Naive thymus-derived CD4-positive, alpha-beta T cell (primary cell): ENCODE measurements at places on chromosomes 7 and 10. TPM values are rescaled to one million over a fixed set of nuclear protein-coding genes. Genes with fewer than 3 reads are reported as not detected.

The TMEM270 gene
- not detected for total RNA-seq

The RRP12 gene
- 25.1 TPM for total RNA-seq

The INA gene
- not detected for total RNA-seq

The TMEM196 gene
- not detected for total RNA-seq
